Fibroblast of villous mesenchyme (primary cell): ENCODE measurements at places on chromosomes 3 and 15.

GRCh38 chr3:39590806-39591205 is 123.3 kb downstream of the MOBP start:
- no peak for DNase-seq

GRCh38 chr3:3307491-3307890 is 128.0 kb upstream of the CRBN start:
- no peak for DNase-seq

DNA sequence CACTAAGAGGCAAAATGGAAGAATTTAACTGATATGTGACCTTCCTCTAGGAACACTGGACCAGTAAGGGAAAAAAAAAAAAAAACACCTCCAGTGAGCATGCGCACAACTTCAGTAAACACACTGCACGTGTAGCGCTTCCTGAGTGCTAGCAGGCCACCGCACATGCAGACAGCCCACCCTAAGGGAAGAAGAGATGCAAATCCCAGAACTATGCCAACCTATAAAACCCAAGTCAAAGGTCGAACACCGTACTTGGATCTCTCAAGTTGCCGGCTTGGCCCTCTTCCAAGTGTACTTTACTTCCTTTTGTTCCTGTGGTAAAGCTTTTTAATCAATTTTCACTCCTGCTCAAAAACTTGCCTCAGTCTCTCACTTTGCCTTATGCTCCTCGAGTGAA is 64.5 kb upstream of the CADPS start:
- DNase-seq = no peak

- DNase-seq = no peak
These were observed 17.3 kb upstream of the CDCP1 start for GRCh38 chr3:45163481-45163880.

GRCh38 chr3:130044370-130044769 is 37.3 kb upstream of the ALG1L2 start:
- DNase-seq = no peak

DNA sequence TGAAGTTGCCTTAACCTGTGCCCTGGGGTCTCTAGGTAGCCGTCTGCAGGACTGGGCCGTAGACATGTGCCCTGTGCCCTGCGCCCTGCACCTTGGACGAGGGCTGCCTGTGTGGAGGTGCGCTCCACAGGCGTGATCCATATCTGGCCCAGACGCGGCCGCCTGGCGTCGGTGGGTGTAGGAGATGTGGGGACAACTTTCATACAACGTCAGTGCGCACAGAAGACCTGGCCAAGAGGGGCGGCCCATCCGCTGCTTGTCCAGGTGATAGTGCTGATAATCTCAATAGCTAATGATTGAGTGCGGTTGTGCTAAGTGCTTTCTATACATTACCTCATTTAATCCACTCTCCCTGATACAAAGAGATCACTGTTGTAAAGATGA is 665 bp upstream of the RASGRP1 start:
- DNase-seq = no peak

GRCh38 chr15:100937171-100937570 is 18.0 kb downstream of the LRRK1 start:
- DNase-seq = no peak

- DNase-seq = peak; percentile 60
These were observed 16.6 kb downstream of the HAPLN3 start for GRCh38 chr15:88878720-88879184.

DNA sequence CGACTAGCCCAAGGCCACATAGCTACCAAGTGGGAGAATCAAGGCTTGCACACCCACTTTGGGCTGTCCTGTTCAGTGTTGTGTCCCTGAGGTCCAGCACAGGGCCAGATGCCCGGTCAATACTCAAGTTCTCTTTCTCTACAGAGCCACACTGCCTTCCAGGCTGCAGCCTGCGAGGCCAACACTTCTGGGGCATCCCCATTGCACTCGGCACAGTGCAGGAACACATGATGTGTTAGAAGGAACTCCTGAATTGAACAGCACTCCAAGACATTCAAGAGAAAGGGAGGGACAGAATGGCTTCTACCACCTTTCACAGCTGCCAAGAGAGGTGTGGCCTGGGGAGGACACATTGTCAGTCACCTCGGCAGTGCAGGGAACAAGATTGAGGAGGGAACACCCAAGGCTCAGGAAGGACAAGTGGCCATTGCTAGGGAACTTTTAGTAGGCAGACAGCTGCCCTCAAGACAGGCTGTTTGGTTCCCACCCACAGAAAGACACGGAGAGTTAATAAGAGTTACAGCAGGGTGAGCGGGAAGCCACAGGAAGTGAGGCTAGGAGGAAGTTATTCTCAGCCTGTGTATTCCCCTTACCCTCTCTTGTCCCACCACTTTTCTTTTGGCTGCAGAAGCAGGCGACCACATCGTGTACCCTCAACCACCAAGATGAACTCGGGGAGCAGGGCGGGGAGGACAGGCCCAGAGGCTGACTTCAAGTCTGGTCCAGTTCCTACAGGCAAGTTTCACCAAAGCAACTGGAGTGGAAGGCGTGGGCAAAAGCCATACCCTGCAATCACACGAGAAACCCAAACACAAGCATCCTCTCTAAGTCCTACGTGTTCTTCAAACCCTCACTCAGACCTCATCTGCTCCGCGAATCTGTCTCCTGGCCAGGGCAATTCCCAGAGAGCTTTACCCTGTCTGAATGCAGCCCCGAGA is 69.4 kb downstream of the SRGAP3 start:
- no peak for DNase-seq

- DNase-seq = no peak
These were observed 364.1 kb upstream of the TBL1XR1 start for GRCh38 chr3:177561365-177561764.

DNA sequence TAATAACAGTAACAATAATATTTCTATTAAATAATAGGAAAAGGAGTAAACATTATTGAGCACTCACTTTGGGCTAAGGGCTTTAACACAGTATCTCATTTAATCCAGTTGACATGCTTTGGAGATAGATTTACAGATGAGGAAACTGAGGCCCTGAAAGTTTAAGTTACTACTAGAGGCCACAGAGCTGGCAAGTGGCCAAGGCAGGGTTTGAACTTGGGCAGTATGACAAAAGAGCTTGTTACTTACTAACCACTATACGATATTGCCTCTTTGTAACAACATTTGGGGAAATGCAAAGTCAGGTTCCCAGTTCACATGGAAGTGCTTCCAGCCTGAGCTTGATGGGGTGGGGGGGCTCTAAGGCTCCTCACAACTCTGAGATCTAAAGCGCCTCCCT is 149.1 kb upstream of the LMCD1 start:
- no peak for DNase-seq

- DNase-seq = no peak
These were observed 36.2 kb upstream of the FLNB start for GRCh38 chr3:57971975-57972374.

DNA sequence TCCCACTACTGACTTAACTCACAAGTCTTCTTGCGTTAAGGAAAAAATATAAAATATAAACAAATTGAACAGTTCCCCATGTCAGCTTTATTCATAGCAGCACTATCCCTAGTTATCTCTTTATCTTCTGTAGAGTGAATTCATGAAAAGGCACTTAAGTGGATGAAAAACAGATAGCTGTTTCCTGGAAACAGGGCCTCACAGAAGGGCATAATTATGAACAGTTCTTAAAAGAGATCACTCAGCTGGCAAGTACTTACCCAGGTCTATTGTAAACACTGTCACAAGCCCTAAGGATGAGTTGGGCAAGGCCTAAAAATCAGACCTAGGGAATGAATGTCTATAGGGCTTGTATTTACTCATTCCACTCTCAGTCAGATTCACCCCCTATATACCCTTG is 10.7 kb downstream of the MB21D2 start:
- peak; percentile 81 for DNase-seq

- DNase-seq = no peak
These were observed 199.8 kb downstream of the XXYLT1 start for GRCh38 chr3:195071011-195071728.

GRCh38 chr15:60396958-60397771 is 621 bp downstream of the ANXA2 start:
- DNase-seq = peak; percentile 73

- no peak for DNase-seq
These were observed 174.6 kb downstream of the CHST2 start for GRCh38 chr3:143294188-143294587.

DNA sequence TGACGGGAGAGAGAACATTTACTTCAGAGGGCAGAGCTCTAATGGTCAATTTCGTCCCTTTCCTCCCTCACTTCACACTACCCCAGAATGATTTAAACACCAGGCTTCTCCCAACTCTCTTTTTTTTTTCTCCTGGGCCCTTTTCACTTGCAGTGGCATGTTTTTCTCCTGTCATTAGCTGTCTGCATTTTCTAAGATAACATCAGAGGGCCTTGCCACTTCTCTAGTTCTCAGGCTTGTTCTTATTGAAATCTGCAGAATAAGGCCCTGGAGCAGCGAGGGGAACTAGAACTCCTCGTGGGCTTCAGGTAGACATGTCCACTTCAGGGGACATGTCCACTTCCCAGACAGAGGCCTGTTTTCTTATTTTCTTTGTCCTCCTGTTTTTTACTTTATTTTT is 514.4 kb upstream of the TBL1XR1 start:
- DNase-seq = no peak

- DNase-seq = no peak
These were observed 58.2 kb upstream of the FLNB start for GRCh38 chr3:57949785-57950615.

DNA sequence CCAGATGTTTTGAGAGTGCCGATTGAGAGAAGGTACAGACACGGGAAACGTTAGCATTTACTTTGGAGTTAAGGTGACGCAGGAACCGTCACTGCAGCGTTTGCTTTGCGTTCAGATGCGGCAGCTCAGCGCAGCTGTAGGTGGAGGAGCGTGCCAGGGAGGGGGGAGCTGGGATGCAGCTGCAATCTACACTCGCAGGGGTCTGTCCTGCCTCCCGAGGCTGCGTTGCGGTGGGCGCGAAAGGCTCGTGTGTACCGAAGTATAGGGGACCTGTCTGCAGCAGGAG is 425 bp upstream of the FYTTD1 start:
- DNase-seq = peak; percentile 73

DNA sequence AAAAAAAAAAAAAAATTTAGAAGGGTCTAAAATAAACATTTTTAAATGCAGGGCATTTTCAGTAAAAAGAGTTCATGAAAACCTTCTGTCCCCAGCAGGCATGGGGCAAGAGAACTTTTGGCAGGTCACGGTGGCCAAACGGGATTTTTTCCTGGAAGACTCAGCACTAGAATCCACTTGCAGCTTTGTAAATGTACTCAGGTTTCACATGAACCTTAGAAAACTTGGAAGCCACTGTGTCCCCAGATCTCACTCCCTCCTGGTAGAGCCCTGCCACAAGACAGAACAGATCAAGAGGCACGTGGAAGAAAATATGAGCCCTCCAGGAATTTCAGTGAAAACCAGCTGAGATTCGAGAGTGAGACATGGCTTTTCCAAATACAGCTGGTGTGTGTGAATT is 2.1 kb upstream of the GNB5 start:
- DNase-seq = no peak

DNA sequence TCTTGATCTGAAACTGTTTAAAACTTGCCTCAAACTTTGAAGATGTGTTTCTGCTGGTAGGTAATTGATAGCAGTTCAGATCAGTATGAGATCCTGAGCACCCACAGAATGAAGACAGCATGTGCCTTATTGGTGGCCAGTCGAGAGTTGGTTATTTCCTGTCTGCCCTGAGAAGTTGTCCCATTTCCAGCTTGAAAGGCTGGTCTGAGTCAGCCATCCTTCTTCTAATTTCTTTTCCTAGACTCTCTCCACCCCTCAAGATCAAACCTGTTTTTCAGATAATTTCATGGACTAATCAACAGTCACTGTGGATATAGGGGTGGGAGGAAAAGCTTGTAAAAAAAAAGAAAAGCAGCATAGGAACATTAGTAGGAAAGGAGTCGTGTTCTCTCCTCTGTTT is 464.4 kb downstream of the FOXP1 start:
- no peak for DNase-seq

- DNase-seq = no peak
These were observed 13.0 kb downstream of the MCM2 start for GRCh38 chr3:127611251-127611650.

DNA sequence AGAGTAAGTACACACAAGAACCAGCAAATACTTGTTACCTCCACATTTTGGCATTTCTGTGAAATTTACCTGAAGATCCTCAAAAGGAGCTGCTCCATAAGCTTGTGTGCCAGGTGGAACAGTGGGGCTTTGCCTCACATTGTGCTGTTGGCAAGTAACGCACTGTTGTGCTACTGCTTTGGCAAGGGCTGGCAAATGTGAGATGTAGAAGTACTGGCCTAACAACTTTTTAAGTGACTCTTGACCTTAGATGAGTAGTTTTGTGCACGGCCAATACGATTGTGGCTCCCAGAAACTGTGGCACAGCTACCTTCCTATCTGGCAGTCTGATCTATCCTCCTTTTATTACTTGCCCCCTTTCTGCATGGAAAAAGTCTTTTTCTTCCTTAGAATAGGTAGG is 337.0 kb downstream of the KCNH8 start:
- DNase-seq = no peak

DNA sequence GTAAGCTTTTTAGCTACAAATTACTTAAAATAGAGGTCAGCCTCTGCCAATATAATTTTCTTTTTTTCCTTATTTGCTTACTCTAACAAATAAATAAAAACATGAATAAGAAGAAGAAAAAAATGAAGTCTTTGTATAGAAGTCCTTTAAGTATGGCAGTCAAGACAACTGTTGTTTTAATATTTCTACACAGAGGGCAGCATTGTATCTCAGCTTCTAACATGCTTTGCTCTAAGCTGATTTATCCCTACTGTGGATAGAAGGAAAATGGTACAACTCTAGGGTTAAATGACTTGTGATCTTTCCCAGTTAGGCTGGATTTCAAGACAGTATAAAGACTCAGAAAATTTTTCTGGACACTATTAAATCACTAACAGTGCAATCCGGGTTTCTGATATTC is 104.3 kb upstream of the MEIS2 start:
- peak; percentile 3 for DNase-seq

GRCh38 chr15:49441816-49442215 is 18.8 kb downstream of the FGF7 start:
- DNase-seq = no peak

- no peak for DNase-seq
These were observed 106.6 kb downstream of the EOMES start for GRCh38 chr3:27615555-27615954.

DNA sequence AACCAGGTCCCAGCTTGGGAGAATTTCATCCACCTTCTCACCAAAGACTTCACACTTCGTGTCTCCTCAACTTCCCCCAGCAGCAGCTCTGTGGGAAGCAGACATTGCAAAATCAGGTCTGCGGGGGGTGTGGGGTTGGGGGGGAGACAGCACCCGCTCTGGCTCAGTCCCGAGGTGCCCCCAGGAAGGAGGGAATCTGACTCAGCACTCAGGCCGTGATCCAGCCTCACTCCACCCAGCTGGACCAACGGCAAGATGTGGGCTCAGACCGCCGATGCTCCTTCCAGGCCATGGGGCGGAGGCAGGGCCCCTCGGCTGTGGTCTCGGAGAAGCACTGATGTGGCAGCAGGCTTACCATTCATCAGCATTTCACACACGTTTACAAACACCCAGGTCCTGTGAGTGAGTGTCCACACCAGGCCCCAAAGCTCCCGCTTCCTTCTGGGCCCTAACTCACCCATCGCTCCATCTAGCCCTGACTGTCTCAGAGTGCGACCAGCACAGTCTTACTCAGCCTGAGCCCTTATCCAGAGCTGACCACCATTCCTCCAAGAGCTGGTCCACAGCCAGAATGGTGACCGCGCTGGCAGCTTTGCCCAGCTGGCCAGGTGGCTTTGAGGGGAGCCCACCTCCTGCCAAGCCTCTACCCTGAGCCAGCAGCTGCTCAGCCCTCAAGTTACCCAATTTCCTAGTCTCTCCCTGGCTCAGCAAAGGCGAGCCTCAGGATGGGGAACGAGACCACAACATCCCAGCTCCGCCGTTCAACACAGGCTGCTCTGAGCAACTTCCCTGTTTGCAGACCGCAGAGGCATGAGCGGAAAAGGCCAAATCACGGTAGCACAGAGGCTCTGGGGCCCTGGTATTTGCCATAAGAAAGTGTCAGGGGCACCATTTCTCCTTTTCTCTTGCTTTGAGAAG is 3.3 kb downstream of the STAB1 start:
- peak; percentile 85 for DNase-seq
